ENCODE measurements at places on chromosomes 11 and 22.

DNA sequence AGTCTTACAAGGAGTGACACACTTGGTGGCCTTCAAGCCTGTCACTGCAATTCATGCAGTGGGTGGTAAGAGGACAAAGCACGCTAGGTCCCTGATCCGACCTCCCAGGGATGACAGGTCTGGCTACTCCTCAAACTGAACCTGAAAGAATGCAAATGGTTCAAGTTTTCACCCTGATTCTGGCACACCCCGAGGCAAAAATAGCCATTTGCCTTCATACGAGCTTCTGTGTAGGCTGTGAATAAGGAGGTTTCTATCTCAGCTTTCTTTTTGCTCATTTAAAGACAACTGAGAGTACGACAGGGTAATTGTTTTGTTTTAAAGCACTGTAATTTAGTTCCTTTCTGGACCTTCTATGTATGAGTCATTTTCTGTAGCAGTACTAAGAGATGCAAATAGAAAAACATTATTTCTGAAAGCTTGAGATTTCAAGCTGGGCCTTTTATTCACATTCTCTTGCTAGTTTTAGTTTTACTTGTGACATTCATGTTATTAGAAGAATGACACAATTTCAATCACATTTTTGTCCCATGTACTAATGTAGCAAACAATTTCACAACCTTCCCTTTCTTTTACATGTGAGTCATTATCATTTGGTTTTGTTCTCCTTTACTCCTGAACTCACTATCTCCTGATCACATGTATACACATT lies 56.6 kb upstream of the FDX1 start:
- DNase-seq = no peak

- no peak for DNase-seq
These were observed 6.4 kb downstream of the TP53I11 start for GRCh38 chr11:44944181-44944852.

GRCh38 chr11:124605719-124606118 lies 5.5 kb upstream of the PANX3 start:
- DNase-seq = no peak

GRCh38 chr11:67468056-67468455 lies 995 bp downstream of the TMEM134 start:
- DNase-seq = no peak

GRCh38 chr11:62393061-62393611 lies 25.7 kb upstream of the SCGB1A1 start:
- no peak for DNase-seq

DNA sequence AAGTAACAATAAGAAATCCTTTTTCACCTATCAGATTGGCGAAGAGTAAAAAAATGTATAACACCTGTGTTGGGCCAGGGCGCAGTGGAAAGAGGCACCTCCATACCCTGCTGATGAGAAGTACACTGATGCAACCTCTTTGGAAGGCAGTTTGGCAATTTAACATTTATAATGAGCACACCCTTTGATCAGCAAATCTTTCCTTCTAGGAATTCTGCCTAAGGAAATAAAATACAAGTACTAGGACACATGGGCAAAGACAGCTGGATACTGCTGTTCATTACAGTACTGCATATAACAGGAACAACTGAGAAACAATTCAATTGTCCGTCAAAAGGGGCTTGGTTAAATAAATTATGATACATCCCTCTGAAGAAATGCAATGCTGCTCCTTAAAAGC lies 110.1 kb downstream of the RPL27A start:
- no peak for DNase-seq

DNA sequence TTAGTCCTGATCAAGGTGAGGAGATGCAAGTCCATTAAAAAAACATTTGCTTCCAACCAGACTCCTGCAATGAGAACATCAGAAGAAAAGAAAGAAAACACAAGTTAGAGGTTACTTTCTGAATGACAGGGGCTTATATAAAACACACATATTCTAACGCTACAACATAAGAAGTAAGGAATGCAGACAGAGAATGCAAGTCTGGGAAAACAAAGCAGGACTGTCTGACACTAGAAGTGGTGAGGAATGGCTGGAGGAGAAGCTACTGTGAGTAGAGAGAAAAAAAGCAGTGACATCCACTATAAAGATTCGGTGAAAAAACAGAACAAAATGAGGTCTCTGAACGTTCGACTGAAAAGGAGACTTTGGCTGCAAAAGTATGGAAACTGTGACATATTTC lies 12.3 kb downstream of the TMEM216 start:
- no peak for DNase-seq

- no peak for DNase-seq
These were observed 24.3 kb downstream of the EMSY start for GRCh38 chr11:76469141-76469540.

DNA sequence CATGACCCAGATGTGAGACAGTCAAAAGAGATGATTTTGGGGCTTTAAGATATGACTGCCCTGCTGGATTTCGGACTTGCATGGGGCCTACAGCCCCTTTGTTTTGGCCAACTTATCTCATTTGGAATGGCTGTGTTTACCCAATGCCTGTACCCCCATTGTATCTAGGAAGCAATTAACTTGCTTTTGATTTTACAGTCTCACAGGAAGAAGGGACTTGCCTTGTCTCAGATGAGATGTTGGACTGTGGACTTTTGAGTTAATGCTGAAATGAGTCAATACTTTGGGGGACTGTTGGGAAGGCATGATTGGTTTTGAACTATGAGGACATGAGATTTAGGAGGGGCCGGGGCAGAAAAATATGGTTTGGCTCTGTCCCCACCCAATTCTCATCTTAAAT lies 88.4 kb downstream of the RSF1 start:
- no peak for DNase-seq

GRCh38 chr11:80822308-80822707 lies 1381.5 kb upstream of the TENM4 start:
- no peak for DNase-seq

- no peak for DNase-seq
These were observed 5.3 kb upstream of the AKIP1 start for GRCh38 chr11:8905528-8906165.

- peak; percentile 30 for DNase-seq
These were observed 6.4 kb downstream of the SIGIRR start for GRCh38 chr11:408154-409007.
